ENCODE measurements at places on chromosomes 13 and 19. TPM values are rescaled to one million over a fixed set of nuclear protein-coding genes. Genes with fewer than 3 reads are reported as not detected.

ZNF177 gene
- total RNA-seq = 6.7 TPM

RASL11A gene
- 1.8 TPM for total RNA-seq

POU2F2 gene
- total RNA-seq = 53.4 TPM

ZNF729 gene
- total RNA-seq = not detected

C2CD4C gene
- 9.6 TPM for total RNA-seq

ERICH6B gene
- total RNA-seq = not detected

LONP1 gene
- 98.5 TPM for total RNA-seq

DPF1 gene
- total RNA-seq = 33.8 TPM

KRI1 gene
- total RNA-seq = 24.1 TPM

DNA sequence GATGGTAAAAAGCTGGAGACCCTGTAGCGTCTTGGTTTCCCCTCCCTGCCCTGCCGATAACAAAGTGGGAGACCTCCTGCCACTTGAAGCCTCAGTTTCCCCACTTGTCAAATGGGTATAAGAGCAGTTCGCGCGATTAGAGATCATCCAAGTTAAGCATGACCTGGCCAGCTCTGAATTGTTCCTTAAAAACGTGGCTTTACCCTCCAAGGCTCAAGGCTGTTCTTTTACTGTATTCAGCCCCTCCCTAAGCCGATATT is 421 bp downstream of the TNPO2 start:
- H3K4me3 ChIP-seq = peak overlapping the region; percentile 98
- no peak for DNase-seq
- peaks cover 16% of the 10 kb centered on the region for H3K27me3 ChIP-seq

- H3K4me1 ChIP-seq = peaks cover 5% of the 10 kb centered on the region
- no peak overlapping the region for H3K4me3 ChIP-seq
- DNase-seq = no peak
- H3K27me3 ChIP-seq = peaks cover 12% of the 10 kb centered on the region
- no peak overlapping the region for H3K27ac ChIP-seq
These were observed 30.6 kb upstream of the DPP9 start for GRCh38 chr19:4754248-4754647.

DNA sequence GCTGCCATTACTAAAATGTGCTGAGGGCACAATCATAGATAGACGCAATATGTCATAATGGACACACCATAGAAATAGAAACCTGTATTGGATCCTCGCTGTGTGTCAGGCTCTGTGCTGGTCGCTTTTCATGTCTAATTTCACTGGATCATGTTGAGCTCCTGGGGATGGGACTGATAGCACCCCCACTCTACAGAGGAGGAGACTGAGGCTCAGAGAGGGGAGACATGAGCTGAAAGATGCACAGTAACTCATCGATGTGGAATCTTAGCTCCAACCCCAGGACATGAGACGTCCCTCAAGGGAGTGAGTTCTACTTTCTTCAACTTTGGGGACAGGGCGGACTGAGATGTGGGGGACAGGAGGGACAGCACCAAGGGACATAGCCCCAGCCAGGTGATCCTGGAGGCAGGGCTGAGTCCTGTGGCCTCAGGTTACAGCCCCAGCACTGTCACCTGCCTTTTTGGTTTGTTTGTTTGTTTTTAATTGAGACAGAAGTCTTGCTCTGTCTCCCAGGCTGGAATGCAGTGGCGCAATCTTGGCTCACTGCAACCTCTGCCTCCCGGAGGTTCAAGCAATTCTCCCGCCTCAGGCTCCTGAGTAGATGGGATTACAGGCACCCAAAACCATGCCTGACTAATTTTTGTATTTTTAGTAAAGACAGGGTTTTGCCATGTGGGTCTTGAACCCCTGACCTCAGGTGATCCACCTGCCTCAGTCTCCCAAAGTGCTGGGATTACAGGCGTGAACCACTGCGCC is 6.6 kb upstream of the GIPC1 start:
- H3K36me3 ChIP-seq = no peaks in the 10 kb centered on the region
- peaks cover 4% of the 10 kb centered on the region for H3K27me3 ChIP-seq
- no peak overlapping the region for H3K27ac ChIP-seq
- no peak for DNase-seq

GRCh38 chr13:93477238-93477637 is 250.6 kb downstream of the GPC6 start:
- no peak overlapping the region for H3K4me3 ChIP-seq
- H3K4me1 ChIP-seq = no peaks in the 10 kb centered on the region
- H3K27me3 ChIP-seq = no peaks in the 10 kb centered on the region
- no peaks in the 10 kb centered on the region for H3K36me3 ChIP-seq

DNA sequence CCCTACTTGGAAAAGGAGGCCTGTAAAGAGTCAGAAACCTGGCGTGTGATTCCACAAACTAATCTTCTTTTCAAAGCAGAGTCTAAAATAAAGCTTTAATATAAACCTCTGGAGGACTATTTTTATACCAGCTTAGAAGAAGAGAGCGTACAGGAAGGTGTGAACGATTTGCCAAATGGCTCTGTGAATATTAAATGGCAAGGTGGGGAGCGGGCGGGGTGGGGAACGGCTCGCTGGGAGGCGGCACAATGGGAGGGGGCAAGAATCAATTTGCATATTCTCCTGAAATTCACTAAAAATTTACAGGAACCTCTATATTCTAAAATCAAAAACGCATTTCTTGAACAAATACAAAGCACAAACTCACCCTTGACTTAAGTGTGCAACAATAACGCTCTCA is 982 bp downstream of the ZNF780B start:
- DNase-seq = no peak
- peaks cover 2% of the 10 kb centered on the region for H3K4me1 ChIP-seq
- peaks cover 34% of the 10 kb centered on the region for H3K36me3 ChIP-seq

DNA sequence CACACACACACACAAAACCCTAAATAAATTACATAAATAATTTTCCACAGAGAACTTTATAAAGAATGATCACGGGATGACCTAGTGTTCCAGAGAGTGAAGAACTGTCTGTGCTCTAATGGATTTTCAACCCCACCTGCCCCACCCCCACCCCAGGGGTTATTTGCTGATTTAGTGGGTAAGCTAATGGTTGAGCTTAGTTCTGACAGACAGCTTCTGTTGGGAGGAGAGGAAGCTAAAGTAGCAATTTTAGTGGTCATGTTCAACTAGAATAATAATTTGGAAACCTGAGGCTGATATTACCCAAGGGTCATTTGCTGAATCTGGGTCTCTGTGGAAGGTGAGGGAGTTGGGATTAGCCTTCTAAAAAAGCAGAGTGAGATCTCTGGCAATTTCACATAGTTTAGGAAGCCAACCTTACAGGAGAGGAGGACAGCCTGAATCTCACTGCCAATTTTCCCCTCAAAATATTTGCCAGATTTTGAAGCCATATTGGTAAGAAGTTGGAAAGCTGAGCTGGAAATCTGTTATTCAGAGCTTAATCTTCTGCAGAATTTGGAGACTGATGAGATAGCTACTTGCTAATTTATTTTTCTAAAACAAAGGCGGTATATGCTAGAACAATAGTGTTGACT is 68.7 kb downstream of the POSTN start:
- peaks cover 1% of the 10 kb centered on the region for H3K27me3 ChIP-seq
- H3K4me3 ChIP-seq = no peak overlapping the region
- H3K36me3 ChIP-seq = peaks cover 4% of the 10 kb centered on the region
- peaks cover 25% of the 10 kb centered on the region for H3K4me1 ChIP-seq
- H3K27ac ChIP-seq = peak overlapping the region; percentile 24

DNA sequence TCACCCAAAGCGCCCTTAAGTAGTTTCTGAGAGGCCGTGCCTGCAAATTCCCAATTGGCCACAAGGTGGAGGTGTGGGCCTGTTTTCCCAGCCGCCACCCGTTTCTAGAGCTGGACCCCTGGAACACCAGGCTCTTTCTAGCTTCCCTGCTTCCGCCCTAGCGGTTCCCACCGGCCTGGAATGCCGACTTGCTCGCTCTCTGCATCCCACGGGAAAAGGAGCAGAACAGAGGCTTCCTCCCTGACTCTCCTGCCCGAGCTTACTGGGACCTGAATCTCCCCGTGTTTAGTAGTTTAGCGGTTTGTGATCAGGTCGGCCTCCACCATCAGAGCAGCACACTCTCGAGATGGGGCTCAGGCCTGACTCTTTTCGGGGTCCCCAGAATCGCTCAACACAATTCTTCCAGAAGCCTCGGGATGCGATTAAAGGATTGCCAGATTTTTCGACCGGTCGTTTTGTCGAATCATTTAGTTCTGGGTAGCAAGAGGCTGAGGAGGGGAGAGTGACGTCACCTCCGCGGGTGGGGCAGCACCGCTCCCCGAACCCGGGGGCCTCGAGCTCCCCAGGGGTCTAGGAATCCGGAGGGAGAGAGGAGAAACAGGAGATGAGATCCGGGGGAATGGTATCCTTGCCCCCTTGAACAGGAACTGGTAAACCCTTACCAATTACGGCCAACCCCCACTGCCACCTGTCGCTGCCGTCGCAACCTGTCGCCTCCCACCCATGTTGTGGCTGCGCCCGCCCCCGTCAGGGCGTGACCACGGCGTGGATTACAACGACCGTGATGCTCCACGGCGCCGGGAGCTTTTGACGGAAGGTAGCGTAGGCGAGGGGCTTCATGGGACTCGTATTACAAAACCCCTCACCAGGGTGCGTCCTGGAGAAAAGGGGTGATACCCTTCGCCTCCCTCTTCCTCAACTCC is 8.0 kb downstream of the NAPSA start:
- H3K36me3 ChIP-seq = no peaks in the 10 kb centered on the region
- DNase-seq = peak; percentile 70
- peaks cover 3% of the 10 kb centered on the region for H3K27me3 ChIP-seq
- no peaks in the 10 kb centered on the region for H3K4me1 ChIP-seq
- no peak overlapping the region for H3K27ac ChIP-seq

- H3K27ac ChIP-seq = no peak overlapping the region
- peaks cover 7% of the 10 kb centered on the region for H3K36me3 ChIP-seq
- DNase-seq = peak; percentile 55
- peak overlapping the region; percentile 73 for H3K4me3 ChIP-seq
These were observed 2.7 kb upstream of the ZFP82 start for GRCh38 chr19:36420961-36421748.

- DNase-seq = peak; percentile 58
- H3K27me3 ChIP-seq = peaks cover 3% of the 10 kb centered on the region
- H3K4me1 ChIP-seq = peaks cover 12% of the 10 kb centered on the region
- H3K27ac ChIP-seq = peak overlapping the region; percentile 67
These were observed 24.3 kb downstream of the ARL11 start for GRCh38 chr13:49652355-49653305.

DNA sequence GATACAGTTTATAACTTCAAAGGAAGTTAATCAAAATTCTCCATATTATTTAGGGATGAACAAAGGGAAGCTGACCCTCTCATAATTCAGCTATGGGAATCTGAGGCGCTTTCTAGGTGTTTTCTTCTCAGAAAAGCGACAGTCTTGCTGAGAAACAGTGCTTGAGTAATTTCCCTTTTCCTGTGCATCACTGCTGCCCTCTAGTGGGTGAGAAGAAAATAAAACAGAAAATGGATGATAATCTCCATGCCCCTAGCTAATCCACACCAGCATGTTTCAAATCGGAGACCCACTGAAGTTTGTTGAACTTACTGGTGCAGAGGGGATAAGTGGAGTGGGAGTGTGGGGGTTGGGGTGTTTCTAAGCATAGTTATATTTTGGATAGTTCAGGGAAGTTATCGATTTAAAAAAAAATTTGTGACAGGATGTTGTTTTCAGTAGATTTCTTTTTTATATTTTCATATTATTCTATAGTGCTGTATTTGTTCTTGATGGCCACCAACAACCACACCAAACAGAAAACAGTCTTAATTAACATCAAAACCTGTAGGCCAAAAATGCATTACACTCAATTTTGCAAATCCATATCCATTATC is 21.4 kb downstream of the LCP1 start:
- peaks cover 6% of the 10 kb centered on the region for H3K36me3 ChIP-seq
- peaks cover 2% of the 10 kb centered on the region for H3K4me1 ChIP-seq
- no peaks in the 10 kb centered on the region for H3K27me3 ChIP-seq
- no peak for DNase-seq

GRCh38 chr13:75670496-75670895 is 34.4 kb downstream of the LMO7 start:
- no peaks in the 10 kb centered on the region for H3K36me3 ChIP-seq
- no peaks in the 10 kb centered on the region for H3K27me3 ChIP-seq
- DNase-seq = no peak
- peaks cover 4% of the 10 kb centered on the region for H3K4me1 ChIP-seq

GRCh38 chr19:5143471-5144411 is 174.8 kb downstream of the KDM4B start:
- H3K27ac ChIP-seq = peak overlapping the region; percentile 43
- H3K27me3 ChIP-seq = peaks cover 20% of the 10 kb centered on the region
- peaks cover 19% of the 10 kb centered on the region for H3K4me1 ChIP-seq
- no peaks in the 10 kb centered on the region for H3K36me3 ChIP-seq
- no peak overlapping the region for H3K4me3 ChIP-seq
- peak; percentile 18 for DNase-seq

GRCh38 chr19:10514211-10515145 is 2.8 kb downstream of the S1PR5 start:
- peaks cover 32% of the 10 kb centered on the region for H3K27me3 ChIP-seq
- H3K4me1 ChIP-seq = peaks cover 10% of the 10 kb centered on the region
- DNase-seq = peak; percentile 75
- no peak overlapping the region for H3K4me3 ChIP-seq
- H3K27ac ChIP-seq = no peak overlapping the region

- no peaks in the 10 kb centered on the region for H3K27me3 ChIP-seq
- DNase-seq = no peak
- H3K4me1 ChIP-seq = peaks cover 3% of the 10 kb centered on the region
- no peaks in the 10 kb centered on the region for H3K36me3 ChIP-seq
These were observed 38.3 kb upstream of the KCTD4 start for GRCh38 chr13:45238945-45239795.

DNA sequence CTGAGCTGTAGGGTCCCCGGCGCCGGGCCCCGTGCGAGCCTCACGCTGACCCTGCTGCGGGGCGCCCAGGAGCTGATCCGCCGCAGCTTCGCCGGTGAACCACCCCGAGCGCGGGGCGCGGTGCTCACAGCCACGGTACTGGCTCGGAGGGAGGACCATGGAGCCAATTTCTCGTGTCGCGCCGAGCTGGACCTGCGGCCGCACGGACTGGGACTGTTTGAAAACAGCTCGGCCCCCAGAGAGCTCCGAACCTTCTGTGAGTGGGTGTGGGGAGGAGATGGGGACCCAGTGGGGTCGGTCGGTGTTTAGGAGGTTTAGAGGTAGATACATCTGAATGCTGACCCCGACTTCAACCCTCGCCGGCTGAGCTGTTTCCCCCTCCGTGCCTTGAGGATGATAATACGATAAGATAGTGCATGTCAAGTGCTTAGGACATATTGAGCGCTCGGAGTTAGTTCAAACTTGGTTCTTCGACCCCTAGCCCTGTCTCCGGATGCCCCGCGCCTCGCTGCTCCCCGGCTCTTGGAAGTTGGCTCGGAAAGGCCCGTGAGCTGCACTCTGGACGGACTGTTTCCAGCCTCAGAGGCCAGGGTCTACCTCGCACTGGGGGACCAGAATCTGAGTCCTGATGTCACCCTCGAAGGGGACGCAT is 1.9 kb downstream of the ICAM5 start:
- DNase-seq = no peak
- peaks cover 38% of the 10 kb centered on the region for H3K27me3 ChIP-seq
- H3K4me3 ChIP-seq = peak overlapping the region; percentile 84
- H3K27ac ChIP-seq = no peak overlapping the region
- peaks cover 5% of the 10 kb centered on the region for H3K4me1 ChIP-seq

- H3K4me3 ChIP-seq = no peak overlapping the region
- H3K27me3 ChIP-seq = no peaks in the 10 kb centered on the region
- peaks cover 7% of the 10 kb centered on the region for H3K36me3 ChIP-seq
- H3K27ac ChIP-seq = no peak overlapping the region
- peaks cover 2% of the 10 kb centered on the region for H3K4me1 ChIP-seq
These were observed 868.9 kb upstream of the SLC10A2 start for GRCh38 chr13:103935117-103935516.

All from glutamatergic neuron (in vitro differentiated cells).